ENCODE measurements at places on chromosomes 7 and 10.
A peak's percentile ranks its signal among the peaks of the same experiment; 100 is the strongest.

- DNase-seq, result peak; percentile 49
Observed at GRCh38 chr7:111486472-111487142, 75.7 kb downstream of the IMMP2L start.

DNA sequence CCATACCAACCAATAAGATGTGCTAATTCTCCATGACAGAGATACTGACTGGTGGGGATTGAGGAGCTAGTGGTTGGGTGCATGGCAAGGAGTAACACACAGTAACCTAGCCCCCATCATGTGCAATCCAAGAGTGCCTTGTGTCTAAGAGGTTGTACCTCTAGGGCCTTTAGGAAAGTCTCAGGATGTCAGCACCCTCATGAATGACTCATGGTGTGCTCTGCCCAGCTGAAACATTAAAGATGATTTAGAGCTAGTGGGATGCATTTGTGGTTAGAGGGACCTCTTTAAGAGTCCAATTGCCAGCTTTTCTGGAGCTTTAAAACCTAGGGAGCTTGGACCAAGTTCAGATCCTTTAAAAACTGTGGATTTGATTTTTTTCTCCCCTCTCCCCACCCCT lies 181.1 kb downstream of the HERPUD2 start:
- no peak for DNase-seq

DNA sequence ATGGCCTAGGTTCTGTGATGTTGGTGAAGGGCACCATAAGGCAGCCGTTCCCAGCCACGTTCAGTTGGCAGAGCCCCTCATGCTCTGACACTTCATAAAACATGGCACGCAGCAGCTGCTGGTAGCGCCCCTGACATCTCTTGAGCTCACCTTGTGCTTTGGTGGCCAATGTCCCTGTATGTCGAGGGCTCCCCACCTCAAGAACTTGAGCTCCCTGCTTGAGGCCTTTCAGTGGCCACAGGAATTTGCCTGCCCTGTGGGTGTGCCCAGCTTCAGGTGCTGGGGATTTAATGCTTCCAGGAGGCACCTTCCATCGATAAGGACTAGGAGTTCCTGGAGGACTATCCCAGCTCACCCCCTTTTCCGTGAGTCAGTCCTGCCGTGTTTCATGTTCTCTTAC lies 9.5 kb upstream of the ZNF32 start:
- DNase-seq, result no peak

DNA sequence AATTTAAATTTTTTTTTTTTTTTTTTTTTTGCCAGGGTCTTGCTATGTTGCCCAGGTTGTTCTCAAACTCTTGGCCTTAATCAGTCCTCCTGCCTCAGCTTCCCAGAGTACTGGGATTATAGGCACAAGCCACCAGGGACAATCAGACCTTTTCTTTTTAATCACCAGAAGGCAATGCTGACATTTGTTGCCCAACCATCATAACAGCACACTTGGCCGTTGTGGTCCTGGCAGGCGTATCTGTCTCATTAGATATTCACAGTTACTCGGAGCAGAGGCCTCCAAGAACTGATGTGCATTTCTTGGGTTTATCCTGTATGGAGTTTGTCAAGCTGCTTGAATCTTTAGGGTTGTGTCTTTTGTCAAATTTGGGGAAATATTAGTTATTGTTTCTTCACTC lies 100.0 kb downstream of the SORCS3 start:
- no peak for DNase-seq

DNA sequence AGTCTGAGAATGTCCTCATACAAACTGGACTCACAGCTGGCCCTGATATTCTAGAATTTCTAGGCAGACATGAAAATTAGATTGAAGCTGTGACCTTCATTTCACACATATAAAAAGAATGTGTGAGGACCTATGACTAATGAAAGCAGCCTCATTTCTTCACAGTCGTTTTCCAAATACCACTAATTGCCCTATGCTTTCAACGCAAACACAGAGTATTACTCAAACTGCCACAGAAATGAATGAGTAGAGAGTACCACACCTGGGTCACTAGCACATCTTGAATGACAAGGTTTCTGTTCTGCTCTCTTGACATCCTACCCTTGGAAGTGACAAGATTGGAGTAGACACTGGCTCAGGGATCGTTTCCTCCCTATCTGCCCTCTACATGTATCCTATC lies 142.4 kb downstream of the C1GALT1 start:
- no peak for DNase-seq

- no peak for DNase-seq
Observed at GRCh38 chr7:55185321-55185802, 166.5 kb downstream of the EGFR start.

- DNase-seq, result no peak
Observed at GRCh38 chr7:696812-697551, 29.5 kb upstream of the DNAAF5 start.

DNA sequence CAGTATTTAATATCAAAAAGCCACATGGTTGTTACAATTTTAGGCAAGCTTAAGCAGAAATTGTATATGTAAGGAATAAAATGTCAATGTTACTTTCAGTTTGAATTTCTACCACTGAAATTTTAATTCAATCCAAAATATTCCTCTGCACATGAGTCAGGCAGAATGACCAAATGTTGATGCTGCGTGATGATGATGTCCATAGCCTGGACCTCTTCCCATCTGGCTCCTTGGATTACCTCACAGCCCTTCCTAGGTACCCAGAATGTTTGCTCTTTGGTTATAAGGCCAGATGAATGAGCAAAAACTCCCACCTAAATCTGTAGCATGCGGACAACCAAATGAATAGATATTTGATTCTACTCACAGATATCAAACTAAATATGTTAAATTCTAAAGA lies 258.3 kb upstream of the IMMP2L start:
- no peak for DNase-seq

DNA sequence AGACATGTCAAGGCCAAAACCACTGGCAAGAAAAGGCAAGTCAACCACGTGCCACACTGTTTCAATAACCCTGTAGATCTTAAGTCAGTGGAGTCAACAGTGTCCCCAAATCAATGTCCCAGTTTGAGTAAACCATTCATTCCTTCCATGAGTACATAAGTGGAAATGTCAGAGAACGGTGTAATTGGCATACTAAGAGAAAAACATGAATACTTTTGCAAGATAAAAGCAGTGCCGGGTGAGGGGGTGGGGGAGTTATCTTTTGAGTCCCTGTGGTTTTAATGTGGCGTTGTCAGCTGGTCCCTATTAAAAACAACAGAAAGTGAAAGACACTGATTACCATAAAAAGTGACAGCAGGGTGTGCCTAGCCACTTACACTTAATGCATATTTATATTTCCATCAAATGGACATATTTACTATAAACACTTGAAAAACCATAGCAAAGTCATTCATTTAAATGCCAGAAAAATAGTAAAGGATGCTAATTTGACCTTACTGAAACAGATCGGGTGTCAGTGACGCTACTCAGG lies 37.8 kb downstream of the RSU1 start:
- no peak for DNase-seq

DNA sequence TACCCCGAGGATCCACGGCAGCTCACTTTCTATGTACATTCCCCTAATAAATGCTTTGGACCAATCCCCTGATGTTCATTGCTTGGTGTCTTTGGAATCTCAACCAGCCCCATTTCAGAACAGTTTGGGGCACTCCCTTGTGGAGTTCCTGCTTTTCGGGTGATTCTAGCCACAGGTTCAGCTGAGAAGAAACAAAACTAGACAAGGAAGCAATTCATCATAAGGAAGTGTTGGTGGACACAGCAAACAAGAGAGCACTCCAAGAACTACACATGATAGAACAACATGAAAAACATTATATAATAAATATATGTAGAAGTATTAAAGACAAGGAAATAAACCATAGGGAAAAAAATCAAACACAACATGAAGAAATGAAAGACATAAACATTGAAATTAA lies 6.0 kb upstream of the CCDC136 start:
- DNase-seq, result no peak

- no peak for DNase-seq
Observed at GRCh38 chr10:132465193-132465888, 68.3 kb downstream of the PWWP2B start.

- DNase-seq, result no peak
Observed at GRCh38 chr10:91185239-91185875, 35.1 kb upstream of the PCGF5 start.

GRCh38 chr7:79464051-79464450 lies 10.6 kb upstream of the MAGI2 start:
- DNase-seq, result no peak

GRCh38 chr10:124696446-124697392 lies 47.5 kb downstream of the FAM53B start:
- no peak for DNase-seq

- no peak for DNase-seq
Observed at GRCh38 chr7:16061630-16062029, 359.7 kb downstream of the CRPPA start.
